ENCODE measurements at places on chromosomes 4 and X.

DNA sequence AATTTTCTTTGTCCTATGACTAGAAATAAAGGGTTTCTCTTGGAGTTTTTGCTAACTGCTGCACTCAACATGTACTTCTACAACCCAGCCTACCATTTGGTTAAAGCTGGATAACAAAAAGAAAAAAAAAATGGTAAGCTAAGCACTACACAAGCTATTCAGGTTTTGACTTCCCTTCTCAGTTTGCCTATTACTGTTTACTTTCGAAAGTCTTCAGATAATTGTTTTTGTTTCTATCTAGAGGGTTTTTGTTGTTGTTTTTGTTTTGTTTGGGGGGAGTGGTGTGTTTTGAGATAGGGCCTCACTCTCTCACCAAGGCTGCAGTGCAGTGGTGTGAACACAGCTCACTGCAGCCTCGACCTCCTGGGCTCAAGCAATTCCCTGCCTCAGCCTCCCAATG lies 46.6 kb downstream of the CLOCK start:
- no peak for DNase-seq

GRCh38 chrX:132292793-132293192 lies 73.5 kb upstream of the RAP2C start:
- no peak for DNase-seq

- no peak for DNase-seq
Observed at GRCh38 chrX:119231936-119232445, 4.1 kb upstream of the PGRMC1 start.

- DNase-seq: no peak
Observed at GRCh38 chr4:163663454-163664225, 169.2 kb downstream of the TMA16 start.

GRCh38 chr4:152283801-152284470 lies 252.0 kb downstream of the FBXW7 start:
- DNase-seq: no peak

GRCh38 chr4:8422327-8422726 lies 18.2 kb downstream of the ACOX3 start:
- no peak for DNase-seq

DNA sequence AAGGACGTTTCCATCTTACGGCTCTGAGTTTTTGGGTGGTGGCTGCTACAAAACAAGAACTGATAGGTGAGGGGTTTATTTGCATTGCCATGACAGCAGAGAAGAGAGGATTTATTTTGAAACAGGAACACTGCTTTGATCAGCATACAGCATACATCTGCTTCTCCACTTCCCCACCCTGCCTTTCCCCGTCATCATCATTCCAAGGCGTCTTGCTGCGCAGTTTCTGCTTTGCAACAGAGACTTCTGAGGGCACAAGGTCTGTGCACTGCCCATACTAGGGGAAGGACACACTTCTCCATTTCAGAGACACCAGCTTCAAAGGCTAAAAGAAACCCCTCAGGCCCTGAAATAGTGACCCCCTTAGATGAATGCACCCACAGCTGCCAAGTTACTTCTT lies 19.1 kb downstream of the STARD8 start:
- no peak for DNase-seq

DNA sequence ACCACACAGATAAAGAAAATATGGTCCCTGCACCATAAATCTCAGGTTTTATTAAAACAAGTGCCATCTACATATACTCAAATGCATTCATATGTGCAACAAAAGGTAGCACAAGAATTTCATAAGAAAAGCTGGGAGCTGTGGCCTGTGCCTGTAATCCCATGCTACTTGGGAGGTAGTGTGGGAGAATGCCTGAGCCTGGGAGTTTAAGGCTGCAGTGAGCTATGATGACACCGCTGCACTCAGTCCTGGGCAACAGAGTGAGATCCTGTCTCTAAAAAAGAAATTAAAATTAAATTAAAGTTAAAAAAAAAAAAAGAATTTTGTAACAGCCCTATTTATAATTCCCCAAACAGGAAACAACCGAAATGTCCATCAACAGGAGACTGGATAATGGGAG lies 81.3 kb upstream of the JADE1 start:
- DNase-seq: no peak

DNA sequence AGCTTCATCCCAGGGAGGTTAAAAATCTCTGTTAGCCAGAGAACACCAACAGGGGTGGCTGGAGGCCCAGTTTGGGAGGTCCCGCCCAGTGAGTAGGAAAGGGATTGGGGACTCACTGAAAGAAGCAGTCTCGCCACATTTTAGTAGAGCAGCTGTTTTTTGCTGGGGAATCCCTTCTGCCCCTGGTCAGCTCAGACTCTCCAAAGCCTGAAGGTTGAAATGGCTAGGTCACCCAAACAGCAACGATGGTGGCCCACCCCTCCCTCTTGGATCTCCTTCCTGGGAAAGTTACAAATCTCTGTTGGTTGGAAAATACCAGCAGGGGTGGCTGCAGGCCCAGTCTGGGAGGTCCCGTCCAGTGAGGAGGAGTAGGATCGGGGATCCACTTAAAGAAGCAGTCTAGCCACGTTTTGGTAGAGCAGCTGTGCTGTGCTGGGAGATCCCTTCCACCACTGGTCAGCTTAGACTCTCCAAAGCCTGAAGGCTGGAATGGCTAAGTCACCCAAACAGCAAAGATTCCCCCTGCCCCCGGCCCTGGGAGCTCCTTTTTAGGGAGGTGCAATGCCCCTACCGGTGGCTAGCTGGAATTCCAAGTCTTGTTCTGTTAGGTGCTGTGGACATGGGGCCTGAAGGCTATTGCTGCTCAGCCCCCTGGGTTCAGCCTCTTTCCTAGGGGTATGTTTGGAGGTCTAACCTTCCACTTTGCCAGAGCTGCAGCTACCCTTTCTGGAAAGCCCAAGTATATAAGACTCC lies 40.0 kb upstream of the TEX13A start:
- no peak for DNase-seq

GRCh38 chr4:158810487-158811215 lies 41.8 kb downstream of the FNIP2 start:
- DNase-seq: no peak

- no peak for DNase-seq
Observed at GRCh38 chr4:48324281-48324680, 17.0 kb upstream of the SLAIN2 start.

DNA sequence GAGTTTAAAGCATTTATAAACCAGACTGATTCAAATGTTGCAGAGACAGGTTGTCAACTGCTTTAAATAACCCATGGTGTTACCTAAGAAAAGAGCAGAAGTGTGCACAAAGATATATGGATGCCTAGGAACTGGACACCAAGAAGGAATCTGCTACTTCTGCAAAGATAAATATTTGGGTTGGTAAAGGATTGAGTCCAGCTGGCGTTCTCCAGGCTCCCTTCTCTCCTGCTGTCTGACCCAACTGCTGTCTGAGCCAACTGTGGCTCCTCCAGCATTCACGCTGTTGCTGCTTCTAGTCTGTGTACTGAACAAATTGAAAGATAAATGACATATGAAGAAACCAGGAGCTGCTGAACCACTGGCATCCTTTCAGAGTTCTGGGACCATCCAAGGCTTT lies 1167.8 kb upstream of the PRKX start:
- no peak for DNase-seq

DNA sequence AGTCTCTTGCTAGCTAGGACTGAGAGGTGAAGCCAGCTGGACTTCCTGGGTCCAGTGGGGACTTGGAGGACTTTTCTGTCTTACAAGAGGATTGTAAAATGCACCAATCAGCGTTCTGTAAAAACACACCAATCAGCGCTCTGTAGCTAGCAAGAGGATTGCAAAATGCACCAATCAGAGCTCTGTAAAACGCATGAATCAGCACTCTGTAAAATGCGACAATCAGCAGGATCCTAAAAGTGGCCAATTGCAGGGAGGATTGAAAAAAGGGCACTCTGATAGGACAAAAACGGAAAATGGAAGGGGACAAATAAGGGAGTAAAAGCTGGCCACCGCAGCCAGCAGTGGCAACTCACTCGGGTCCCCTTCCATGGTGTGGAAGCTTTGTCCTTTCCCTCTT lies 65.6 kb upstream of the DUSP21 start:
- no peak for DNase-seq

DNA sequence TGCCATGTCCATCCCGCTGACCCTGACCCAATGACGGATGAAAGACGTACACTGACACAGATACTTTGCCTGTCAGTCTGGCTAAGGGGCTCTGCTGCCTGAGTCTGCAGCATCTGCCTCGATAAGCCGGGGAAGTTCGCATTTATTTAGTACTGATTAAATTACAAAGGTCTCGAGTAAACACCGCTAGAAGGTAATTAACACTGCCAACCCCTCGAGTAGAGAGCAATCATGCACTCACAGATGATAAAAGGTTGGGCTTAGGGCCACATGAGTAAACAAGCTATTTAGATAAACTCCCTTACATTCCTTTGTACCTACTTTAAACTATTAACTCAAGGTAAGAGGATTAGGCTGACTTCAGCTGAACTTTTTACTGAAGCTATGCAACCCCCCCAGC lies 16.0 kb upstream of the RBMXL3 start:
- DNase-seq: no peak

DNA sequence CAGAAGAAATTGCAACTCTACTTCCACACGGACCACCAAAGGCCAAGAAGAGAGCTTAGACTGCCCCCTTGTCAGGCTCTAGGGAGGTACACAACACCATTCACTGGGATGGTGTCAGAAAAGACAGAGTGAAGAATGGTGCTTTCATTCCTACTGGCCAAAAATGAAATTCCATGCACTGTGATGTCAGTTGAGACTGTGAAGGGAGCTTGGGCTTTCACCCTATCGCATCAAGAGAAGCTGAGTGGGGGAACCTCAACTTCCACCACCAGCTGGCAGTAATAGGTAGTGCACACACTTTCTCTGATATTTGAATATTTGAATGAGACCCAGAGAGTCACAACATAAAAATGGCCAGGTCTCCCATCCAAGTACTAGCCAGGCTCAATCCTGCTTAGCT lies 65.9 kb downstream of the ZNF711 start:
- DNase-seq: no peak

DNA sequence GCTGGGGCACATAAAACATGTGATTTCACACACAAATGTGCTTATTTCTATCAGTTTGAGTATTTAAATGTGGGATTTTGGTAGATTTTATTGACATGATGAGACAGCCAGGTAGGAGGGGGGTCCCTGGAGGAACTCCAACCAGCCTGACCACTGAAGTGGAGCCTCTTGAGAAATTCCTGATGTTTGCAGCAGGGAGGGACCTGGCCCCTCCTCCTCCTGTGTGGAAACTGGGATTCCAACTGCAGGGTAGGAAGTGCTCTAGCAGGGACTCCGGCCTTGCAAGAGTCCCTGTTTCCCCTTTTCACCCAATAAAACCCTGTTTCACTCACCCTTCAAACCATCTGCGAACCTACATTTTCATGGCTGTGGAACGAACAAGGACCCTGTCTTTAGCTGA lies 2224.0 kb upstream of the AGA start:
- no peak for DNase-seq

- DNase-seq: no peak
Observed at GRCh38 chr4:107900067-107900466, 31.3 kb upstream of the CYP2U1 start.

DNA sequence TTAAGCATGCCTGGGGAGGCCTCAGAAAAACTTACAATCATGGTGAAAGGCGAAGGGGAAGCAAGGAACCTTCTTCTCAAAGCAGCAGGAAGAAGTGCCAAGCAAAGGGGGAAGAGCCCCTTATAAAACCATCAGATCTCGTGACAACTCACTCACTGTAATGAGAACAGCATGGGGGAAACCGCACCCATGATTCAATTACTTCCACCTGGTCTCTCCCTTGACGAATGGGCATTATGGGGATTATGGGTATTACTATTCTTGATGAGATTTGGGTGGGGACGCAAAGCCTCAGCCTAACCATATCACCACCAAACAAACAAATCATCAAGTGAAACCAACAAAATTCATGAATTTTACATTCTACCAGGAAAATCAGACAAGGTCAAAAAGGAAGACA lies 76.7 kb upstream of the TAB3 start:
- DNase-seq: no peak

- DNase-seq: no peak
Observed at GRCh38 chr4:54484383-54484782, 173.4 kb upstream of the KIT start.

DNA sequence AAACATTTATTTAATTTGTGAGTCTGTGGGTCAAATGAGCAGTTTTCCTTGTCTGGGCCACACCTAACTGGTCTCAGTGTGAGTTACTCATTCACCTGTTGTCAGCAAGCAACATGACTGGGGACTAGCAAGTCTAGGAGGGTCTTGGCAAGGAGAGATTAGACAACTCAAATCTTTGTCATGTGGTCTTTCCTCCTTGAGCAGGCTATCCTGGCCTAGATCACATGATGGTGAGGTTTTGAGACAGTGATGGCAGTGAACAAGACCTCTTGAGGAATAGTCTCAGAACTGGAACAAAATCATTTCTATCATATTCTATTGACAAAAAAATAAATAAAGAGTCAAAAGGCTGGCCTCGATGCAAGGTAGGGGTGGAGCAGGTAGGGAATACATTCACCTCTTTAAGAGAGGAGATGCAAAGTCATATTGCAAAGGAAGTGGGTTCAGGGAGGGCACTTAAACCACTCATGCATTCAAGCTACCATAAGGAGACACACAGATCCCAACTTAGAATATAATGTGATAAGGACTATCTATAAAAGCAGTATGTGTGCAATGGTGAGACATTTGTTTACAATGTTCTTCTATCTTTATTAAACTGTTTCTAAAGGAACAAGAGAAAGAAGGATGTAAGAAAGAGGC lies 135.7 kb downstream of the ZNF330 start:
- DNase-seq: no peak

GRCh38 chr4:158796370-158797140 lies 27.7 kb downstream of the FNIP2 start:
- no peak for DNase-seq

DNA sequence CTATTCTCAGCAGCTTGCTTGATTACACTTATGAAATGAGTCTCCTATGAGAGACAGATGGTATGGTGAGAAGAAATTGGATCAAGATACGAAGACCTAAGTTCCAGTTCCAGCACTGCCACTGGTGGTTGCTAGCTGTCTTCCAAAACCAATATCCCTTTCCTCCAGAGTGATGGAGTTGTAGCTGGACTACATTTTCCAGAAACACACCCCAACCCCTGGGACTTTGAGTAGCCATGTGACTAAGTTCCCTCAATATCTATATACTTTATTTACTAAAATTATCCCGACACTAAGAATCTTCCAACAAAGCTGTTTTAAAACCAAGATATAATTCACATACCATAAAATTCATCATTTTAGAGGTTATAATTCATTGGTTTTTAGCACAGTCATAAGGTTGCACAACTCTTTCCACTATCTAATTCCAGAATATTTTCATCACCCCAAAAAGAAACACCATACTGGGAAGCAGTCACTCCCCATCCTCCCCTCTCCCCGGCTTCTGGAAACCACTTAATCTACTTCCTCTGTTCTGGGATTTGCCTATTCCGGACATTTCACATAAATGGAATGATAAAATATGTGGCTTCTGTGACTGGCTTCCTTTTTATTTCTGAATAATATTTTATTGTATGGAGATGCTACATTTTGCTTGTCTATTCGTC lies 118.0 kb downstream of the MANBA start:
- DNase-seq: no peak

DNA sequence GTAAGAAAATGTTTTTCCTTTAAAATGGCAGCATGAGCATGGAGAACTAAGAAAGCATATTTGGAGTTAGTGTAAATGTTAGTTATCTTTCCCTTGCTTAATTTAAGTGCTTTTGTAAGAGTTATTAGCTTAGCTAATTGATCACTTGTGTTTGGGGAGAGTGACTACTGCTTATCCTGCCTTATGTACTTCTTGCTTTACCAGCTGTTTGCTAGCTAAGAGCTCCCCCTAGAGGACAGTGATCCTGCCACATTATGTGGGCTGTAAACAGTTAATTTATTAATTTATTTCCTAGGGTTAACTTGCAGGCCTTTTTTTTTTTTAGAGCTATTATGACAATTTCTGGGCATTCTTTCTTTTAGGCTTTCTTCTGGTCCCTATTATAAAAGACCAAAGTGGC lies 435.8 kb downstream of the MAGEB5 start:
- no peak for DNase-seq
